ENCODE measurements at places on chromosomes 3 and 15.

DNA sequence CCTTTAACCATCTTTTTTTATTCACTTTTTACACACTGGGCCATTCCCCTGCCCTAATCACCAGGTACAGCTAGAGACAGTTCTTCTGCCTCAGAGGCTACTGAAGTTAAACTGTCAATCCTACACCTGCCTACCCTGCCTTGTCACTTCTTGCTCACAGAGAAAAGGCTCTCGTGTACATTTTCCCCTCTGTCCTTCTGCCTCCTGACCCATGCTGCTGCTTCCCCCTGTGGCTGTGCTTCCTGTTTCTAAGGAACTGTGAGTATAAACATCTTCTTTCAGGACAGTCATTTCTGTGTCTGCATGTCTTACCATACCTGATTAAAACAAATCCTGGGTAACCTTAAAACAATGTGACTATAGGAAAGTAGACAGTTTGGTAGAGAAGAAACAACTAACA lies 236.4 kb upstream of the MRPL3 start:
- no peak for DNase-seq

- no peak for DNase-seq
These were observed 8.0 kb downstream of the EPHB1 start for GRCh38 chr3:134803051-134803505.

DNA sequence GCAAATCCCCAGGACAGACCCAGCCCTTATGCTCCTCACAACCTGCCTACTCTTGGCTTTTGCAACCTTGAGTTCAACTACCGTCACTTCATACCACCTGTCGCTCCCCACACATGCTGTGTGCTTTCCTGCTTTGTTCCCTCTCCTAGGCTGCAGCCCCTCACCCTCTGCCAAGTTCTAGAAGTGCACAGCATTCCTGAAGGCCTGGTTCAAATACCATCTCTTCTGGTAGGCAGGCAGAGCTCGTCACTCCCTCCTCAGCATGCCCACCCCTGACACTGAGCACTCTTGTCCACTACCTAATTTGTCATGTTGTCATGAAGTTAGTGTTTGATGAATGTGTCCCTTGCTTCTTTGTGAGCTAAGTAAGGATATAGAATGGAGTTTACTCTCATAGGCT lies 129.6 kb downstream of the SEMA6D start:
- DNase-seq: no peak

- no peak for DNase-seq
These were observed 93.2 kb upstream of the AGTR1 start for GRCh38 chr3:148604270-148605085.

- no peak for DNase-seq
These were observed 52.6 kb upstream of the DUT start for GRCh38 chr15:48278666-48279065.

DNA sequence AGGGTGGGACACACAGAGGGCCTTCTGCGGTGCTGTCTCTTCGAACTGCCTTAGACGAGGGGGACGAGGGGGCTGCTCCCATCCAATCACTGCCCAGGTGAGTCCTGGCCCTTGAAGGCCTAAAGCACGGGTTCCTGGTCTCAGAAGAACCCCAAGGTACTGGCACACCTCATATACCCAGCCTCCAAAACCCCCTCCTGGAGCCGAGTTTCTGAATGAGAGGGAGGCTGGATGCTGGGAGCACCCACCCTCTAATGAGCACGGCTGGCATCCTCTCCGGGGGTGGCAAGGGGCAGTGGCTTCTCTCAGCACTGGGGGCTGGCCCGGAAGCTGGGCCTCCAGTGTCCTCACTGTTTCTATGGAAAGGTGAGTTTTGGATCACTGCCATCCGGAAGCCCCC lies 165.6 kb downstream of the LRRK1 start:
- DNase-seq: no peak

- DNase-seq: no peak
These were observed 18.3 kb downstream of the PODXL2 start for GRCh38 chr3:127647166-127647844.

DNA sequence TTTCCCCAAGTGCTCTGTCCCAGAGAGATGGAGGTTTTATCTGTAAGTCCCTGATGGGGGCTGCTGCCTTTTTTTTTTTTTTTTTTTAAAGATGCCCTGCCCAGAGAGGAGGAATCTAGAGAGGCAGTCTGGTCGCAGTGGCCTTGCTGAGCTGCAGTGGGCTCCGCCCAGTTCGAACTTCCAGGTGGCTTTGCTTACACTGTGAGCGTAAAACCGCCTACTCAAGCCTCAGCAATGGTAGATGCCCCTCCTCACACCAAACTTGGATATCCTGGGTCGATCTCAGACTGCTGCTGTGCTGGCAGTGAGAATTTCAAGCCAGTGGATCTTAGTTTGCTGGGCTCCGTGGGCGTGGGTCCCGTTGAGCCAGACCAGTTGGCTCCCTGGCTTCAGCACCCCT lies 51.6 kb downstream of the SLC2A2 start:
- DNase-seq: no peak

DNA sequence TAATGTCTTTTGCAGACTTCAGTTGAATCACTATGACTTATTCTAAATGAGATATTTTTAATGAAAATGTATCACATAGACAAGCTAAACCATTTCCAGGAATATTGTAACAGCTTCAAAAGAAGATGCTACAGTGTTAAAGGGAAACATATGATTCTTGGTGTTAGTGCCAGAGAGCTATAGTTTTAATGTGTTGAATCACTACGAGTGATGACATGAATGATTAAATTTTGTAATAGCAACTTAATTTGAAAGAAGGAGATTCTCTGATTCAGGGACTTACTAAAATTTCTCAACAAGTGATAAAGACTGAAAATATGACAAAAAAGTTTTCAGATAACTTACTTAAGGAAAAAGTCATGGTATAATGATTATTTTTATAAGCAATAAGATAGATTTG lies 267.3 kb upstream of the SLITRK3 start:
- no peak for DNase-seq

GRCh38 chr3:49747792-49748480 lies 24.2 kb upstream of the GMPPB start:
- no peak for DNase-seq

DNA sequence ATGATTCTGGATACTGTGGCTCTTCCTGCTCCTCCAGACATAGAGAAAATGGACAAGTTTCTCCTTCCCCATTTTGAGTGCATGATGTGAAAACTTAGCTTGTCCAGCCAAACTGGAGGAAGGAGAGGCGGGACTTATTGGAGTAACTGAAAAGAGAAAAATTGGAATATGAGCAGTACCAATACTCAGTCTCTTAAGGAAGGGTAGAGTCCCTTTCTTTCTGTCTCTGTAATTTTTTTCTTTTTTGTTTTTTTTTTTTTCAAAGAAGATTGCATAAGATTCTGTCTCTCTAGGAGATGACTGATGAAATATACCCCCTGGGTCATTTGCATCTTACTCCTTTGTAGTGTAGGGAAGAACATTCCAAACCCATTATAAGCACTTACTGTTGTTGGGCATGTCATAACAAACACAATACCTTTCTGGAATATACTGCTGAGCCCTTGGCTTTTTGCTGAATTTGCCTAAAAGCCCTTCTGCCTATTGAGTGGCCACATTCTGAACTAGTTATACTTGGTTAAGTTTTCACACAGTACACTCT lies 498.1 kb upstream of the TPRG1 start:
- DNase-seq: no peak

GRCh38 chr15:28899061-28899738 lies 13.4 kb downstream of the APBA2 start:
- no peak for DNase-seq

DNA sequence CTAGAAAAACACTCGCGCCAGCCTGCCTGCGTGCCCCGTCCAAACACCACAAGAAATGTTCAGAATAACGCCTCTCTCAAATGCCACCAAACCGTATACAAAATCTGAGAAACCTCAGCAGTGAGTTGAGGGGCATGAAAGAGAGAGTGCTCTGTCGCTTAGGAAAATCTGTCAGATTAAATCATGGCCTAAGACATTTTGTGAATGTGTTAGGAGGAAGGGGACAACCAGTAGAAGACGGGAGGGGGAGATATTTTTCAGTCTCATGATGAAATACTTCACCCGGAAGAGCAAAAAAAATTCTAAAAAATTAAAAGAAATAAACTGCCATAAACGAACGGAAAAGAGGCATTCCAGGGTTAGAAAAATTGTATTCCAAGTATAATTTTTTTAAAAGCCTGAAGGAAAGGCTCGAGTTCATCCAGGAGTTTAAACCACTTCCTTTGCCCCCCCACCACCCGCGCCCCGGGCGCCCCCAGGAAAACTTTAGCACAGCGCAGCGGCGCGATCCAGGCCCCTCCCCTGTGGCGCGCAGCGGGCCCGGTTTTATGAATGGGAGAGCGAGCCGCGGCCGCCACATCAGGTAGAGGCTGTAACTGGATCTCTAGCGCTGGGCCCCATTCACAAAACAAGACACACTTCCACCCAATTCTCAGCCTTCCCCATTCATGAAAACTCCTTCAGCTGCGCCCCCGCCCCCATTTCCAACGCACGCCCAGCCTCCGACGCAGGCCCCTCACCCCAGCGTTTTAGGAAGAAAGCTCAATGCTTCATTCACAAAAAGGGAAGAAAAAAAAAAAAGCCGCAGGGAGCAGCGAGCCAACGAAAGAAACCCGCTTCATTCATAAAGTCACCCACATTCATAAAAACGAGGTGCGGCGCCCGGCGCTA lies 1.4 kb downstream of the ETV5 start:
- peak; percentile 55 for DNase-seq

DNA sequence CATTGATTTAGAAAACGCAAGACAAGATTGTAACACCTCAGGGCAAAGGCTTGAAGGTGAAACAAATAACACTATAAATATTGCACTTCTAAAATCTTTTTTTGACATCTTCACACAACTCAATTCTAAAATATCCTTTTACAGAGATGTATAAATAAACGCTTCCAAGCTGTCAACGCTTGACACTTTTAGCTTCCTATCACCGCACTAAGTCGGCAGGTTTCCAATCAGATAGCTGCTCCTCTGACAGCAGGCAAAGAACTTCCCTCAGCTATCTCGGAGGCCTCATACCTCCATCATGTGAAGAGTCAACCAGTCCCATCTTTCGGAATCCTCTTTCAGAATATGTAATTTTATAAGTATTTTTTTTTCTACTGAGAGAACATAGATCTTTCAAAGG lies 71.0 kb downstream of the PCOLCE2 start:
- no peak for DNase-seq

GRCh38 chr15:75454471-75455378 lies 3.2 kb upstream of the SIN3A start:
- DNase-seq: peak; percentile 82

DNA sequence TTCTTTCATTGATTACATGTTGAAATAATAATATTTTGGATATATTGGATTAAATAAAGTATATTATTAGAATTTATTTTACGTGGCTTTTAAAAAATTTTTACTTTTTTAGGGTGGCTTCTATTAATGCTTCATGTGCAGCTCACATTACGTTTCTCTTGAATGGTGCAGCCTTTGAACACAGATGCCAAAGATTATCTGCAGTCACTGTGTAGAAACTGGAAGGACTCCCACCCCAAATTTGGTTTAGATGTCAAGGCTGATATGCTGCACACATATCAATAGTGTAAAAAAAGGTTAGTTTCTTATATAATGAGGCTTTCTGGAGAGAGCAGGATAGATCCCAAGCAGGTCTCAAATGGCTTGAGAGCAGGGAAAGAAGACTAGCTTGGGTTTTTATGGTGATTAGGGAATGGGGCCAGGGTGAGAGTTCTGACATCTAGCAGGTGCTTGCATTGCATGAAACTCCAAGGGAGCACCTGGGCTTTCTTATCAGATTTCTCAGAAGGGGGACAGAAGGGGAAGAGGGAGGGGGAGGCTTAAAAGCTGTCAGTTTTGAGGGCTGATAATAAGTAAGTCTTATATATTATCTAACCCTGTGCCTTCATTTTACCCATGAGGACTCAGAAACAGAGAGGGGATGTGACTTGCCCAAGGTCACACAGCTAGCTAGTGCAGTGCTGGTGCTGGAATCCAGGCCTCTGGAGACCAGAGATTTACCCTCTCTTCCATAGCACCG lies 89.6 kb downstream of the CHST2 start:
- DNase-seq: no peak

DNA sequence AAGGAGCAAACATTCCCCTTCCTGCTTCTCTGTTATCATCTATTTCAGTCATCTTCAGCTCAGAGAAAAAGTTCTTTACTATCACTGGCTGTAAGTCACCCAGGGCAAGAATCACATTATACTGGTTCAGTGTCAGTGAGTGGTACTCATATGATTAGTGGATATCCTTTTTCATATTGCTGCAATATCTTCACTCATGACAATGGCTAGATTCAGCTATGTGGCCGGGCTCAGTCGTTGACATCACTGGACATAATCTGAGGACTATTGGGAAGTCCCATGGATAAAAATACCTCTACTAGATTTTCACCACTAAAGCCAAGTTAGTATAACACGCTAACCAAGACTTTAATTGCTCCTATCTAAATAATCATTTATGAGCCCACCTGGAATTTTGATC lies 91.3 kb upstream of the UBE2E2 start:
- DNase-seq: no peak

DNA sequence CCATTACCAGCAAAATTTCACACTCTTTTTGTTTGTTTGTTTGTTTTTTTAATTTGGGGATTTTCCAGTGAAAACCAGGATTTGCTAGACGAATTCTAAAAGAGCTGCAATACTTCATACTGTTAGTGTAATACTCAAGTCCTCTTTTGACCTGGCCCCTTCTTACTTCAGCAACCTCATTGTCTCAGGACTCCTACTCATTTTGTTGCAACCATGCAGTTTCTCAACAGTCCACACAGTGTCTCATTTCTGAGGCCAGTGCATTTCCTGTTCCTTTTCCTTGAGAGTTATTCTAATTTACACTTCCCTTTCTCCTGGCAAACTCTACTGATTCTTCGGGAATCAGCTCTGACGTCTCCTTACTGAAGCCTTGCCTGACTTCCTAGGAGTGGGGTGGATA lies 35.6 kb downstream of the NSUN3 start:
- no peak for DNase-seq

- DNase-seq: no peak
These were observed 861.6 kb upstream of the DPPA4 start for GRCh38 chr3:110198717-110199587.

DNA sequence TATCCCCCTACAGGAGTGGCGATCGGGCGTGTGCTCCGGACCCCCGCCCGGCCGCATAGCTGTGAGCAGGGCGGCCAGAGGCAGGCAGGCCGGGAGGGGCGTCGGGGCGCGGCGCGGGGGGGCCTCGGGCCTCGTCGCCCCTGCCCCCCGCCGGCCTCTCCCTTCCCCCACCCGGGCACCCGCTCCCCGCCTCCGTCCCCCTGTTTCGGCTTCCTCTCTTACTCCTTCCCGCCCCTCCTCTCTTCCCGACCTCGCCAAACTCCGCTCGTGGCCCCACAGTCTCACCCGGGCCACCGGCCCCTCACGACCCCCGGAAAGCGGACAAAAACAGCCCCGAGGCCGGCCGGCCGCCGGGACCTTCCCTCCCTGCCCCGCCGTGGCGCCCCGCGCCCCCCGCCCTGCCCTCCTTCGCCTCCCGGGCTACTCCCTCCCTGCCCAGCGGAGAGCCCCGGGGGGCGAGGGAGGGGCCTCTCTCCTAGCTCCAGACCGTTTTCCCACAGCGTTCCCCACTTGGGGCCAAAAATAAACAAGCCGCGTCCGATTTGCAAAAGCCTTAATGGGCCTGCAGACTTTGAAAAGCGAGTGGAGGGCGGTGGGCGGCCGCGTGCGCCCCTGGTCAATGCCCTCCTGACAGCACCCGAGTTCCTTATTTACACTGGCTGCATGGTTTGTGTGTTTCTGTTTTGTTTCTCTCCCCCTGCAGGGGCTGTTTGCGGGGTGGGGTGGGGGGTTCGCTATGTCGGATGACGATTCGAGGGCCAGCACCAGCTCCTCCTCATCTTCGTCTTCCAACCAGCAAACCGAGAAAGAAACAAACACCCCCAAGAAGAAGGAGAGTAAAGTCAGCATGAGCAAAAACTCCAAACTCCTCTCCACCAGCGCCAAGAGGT lies 1.0 kb downstream of the UBE2E1 start:
- DNase-seq: peak; percentile 27

Data from stimulated activated CD4-positive, alpha-beta T cell treated with anti-CD3 and anti-CD28 coated beads, Interleukin-2, amount 100 ng/mL, for 24 hours (primary cell).